Stomach (tissue), 19 donors: ENCODE measurements at places on chromosomes 16 and 17. TPM values are rescaled to one million over a fixed set of nuclear protein-coding genes. Genes with fewer than 3 reads are reported as not detected.

Gene EFCAB5
- total RNA-seq: 2.6 TPM

Gene CCDC40
- total RNA-seq: 5.8 TPM

Gene ST6GALNAC1
- total RNA-seq: 41.1 TPM

Gene CES3
- total RNA-seq: 2.9 TPM

Gene TVP23B
- total RNA-seq: 11.9 TPM

Gene SCN4A
- not detected for total RNA-seq

Gene TSNAXIP1
- not detected for total RNA-seq

Gene CNTD1
- not detected for total RNA-seq

Gene ZNF205
- 0.87 TPM for total RNA-seq

Gene CAVIN1
- 244 TPM for total RNA-seq

Gene RAMP2
- total RNA-seq: not detected

Gene NHERF2
- 95.5 TPM for total RNA-seq

Gene CHST5
- 23.2 TPM for total RNA-seq

Gene HOXB6
- total RNA-seq: 4.2 TPM

Gene ZNF830
- 8.2 TPM for total RNA-seq

Gene GJC1
- total RNA-seq: 11.0 TPM

Gene CEP295NL
- 12.7 TPM for total RNA-seq

Gene SLC16A5
- total RNA-seq: 30.3 TPM

Gene HEATR9
- total RNA-seq: not detected

Gene PRSS21
- total RNA-seq: not detected

Gene CLDN7
- 829 TPM for total RNA-seq

Gene LGALS3BP
- 94.5 TPM for total RNA-seq

Gene PLEKHM1
- total RNA-seq: 52.3 TPM

Gene CD79B
- total RNA-seq: not detected

Gene OR1A2
- total RNA-seq: not detected
